ENCODE measurements at places on chromosomes 11 and 22. TPM values are rescaled to one million over a fixed set of nuclear protein-coding genes. Genes with fewer than 3 reads are reported as not detected.

- no peak for DNase-seq
- H3K4me1 ChIP-seq: no peaks in the 10 kb centered on the region
- H3K4me3 ChIP-seq: no peak overlapping the region
- no peaks in the 10 kb centered on the region for H3K27me3 ChIP-seq
These were observed 117.7 kb downstream of the WT1 start for GRCh38 chr11:32317643-32318042.

GRCh38 chr22:36902143-36902926 lies 11.1 kb upstream of the CSF2RB start:
- H3K4me3 ChIP-seq: no peak overlapping the region
- DNase-seq: no peak
- no peaks in the 10 kb centered on the region for H3K4me1 ChIP-seq
- no peak overlapping the region for H3K27ac ChIP-seq

DNA sequence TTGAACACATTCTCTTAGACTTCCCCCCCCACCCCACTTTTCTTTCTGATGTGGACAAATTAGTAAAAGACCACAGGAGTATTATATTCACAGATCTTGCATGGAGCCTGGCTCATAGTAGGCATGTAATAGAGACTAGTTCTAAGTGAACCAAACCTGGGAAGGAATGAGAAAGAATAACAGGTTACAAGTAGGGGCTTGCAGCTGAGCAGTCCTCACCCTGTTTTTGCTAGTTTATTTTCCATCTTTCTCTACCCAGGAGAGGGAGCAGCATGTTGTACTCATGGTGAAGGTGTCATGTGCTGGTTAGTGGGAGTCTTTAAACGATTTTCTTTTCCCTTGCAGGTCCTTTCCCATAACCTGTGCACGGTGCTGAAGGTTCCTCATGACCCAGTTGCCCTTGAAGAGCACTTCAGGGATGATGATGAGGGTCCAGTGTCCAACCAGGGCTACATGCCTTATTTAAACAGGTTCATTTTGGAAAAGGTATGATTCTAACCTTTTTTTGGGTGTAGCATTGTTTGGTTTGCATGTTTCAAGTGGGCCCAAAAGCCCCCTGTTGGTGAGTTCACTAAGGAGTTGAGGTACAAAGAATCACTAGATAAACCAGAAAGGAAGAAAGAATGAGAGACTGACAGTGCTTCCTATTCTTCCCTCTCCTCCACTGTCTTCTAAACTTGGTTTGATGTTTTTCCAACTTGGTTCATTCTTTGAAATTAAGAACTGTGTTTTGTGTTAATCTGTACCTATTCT lies 30.1 kb downstream of the SWAP70 start:
- H3K4me3 ChIP-seq: no peak overlapping the region
- peaks cover 9% of the 10 kb centered on the region for H3K4me1 ChIP-seq
- H3K27me3 ChIP-seq: no peaks in the 10 kb centered on the region
- H3K27ac ChIP-seq: no peak overlapping the region

DNA sequence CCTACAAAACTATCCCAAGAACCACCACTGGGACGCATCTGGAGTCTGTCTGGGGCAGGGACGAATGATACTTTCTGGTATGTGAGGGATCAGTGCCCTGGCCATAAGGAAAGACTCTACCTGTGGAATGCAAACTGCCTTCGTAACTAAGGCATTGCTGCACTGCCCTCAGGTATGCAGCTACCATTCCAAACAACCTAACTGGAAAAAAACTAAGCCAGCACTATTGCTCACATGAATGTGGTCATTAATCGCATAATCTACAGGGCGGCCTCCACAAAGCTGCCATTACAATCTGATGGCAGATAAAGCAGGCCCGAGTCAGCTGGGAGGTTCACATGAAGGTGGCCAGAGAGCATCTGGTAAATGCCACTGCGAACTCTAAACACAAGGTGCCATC lies 3.9 kb downstream of the PACSIN2 start:
- H3K36me3 ChIP-seq: no peaks in the 10 kb centered on the region
- no peak overlapping the region for H3K27ac ChIP-seq
- no peak overlapping the region for H3K4me3 ChIP-seq
- H3K27me3 ChIP-seq: no peaks in the 10 kb centered on the region
- H3K4me1 ChIP-seq: peaks cover 7% of the 10 kb centered on the region
- no peak for DNase-seq

- no peak overlapping the region for H3K27ac ChIP-seq
- no peaks in the 10 kb centered on the region for H3K27me3 ChIP-seq
- H3K36me3 ChIP-seq: no peaks in the 10 kb centered on the region
- no peak overlapping the region for H3K4me3 ChIP-seq
- H3K4me1 ChIP-seq: peaks cover 19% of the 10 kb centered on the region
- DNase-seq: no peak
These were observed 30.0 kb upstream of the SYT7 start for GRCh38 chr11:61610905-61611304.

DNA sequence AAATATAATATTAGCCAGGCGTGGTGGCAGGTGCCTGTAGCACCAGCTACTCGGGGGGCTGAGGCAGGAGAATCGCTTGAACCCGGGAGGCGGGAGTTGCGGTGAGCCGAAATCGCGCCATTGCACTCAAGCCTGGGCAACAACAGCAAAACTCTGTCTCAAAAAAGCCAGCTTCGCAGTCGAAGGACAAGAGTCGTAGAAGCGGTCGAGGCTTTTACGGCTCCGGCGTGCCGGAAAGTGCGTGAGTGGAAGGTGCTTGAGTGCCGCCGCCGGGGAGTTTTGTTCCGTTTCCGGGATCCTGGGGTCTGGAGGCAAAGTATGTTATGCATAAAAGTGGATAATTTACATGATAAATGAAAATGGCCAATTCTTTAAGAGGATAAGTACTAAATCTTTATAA lies 43.6 kb downstream of the SYN3 start:
- no peak overlapping the region for H3K4me3 ChIP-seq
- H3K36me3 ChIP-seq: no peaks in the 10 kb centered on the region
- H3K27me3 ChIP-seq: no peaks in the 10 kb centered on the region
- no peaks in the 10 kb centered on the region for H3K4me1 ChIP-seq
- no peak overlapping the region for H3K27ac ChIP-seq

DNA sequence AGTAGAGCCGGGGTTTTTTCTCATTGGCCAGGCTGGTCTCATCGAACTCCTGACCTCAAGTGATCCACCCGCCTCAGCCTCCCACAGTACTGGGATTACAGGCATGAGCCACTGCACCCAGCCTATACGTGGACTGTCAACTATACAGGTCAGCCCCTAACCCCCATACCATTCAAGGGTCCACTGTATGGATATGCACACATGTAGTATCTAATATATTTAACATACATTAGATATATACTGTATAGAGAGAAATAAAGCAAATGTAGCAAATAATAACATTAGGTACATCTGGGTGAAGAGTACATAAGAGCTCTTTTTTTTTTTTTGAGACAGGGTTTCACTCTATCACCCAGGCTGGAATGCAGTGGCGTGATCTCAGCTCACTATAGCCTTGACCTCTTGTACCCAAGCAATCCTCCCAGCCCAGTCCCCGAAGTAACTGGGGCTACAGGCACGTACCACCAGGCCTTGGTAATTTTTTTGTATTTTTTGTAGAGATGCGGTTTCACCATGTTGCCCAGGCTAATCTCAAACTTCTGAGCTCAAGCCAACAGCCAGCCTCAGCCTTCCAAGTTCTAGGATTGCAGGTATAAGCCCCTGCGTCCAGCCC lies 1.5 kb upstream of the ATP5MGL start:
- H3K36me3 ChIP-seq: no peaks in the 10 kb centered on the region
- H3K27ac ChIP-seq: peak overlapping the region; percentile 32
- no peaks in the 10 kb centered on the region for H3K27me3 ChIP-seq
- H3K4me1 ChIP-seq: peaks cover 25% of the 10 kb centered on the region

GRCh38 chr11:20161923-20162744 lies 1.9 kb upstream of the DBX1 start:
- no peak overlapping the region for H3K4me3 ChIP-seq
- H3K4me1 ChIP-seq: no peaks in the 10 kb centered on the region
- H3K27me3 ChIP-seq: peaks cover 85% of the 10 kb centered on the region
- no peaks in the 10 kb centered on the region for H3K36me3 ChIP-seq

GRCh38 chr11:58688789-58689503 lies 42.8 kb downstream of the GLYAT start:
- no peak overlapping the region for H3K27ac ChIP-seq
- DNase-seq: no peak
- no peaks in the 10 kb centered on the region for H3K4me1 ChIP-seq
- no peak overlapping the region for H3K4me3 ChIP-seq
- H3K27me3 ChIP-seq: no peaks in the 10 kb centered on the region
- H3K36me3 ChIP-seq: no peaks in the 10 kb centered on the region

DNA sequence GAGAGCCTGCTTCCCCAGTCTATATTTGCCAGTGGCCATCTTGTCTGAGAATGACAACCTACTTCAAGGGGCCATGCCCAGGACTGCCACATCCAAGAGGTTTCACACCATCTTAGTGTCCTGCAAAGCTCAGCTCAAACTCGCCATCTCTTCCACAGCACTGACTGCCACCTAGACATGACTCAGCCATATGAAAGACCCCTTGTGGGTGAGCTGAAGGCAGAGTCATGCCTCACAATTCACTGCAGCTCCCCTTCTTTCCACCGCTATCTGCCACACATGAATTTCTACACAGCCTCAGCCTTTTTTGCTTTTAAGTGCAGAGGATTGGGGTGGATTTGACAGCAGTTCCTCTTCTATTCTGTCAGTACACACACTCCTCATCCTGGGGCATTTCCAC lies 127.5 kb downstream of the GALNT18 start:
- no peak overlapping the region for H3K4me3 ChIP-seq
- no peaks in the 10 kb centered on the region for H3K27me3 ChIP-seq
- H3K4me1 ChIP-seq: no peaks in the 10 kb centered on the region
- H3K36me3 ChIP-seq: no peaks in the 10 kb centered on the region
- DNase-seq: no peak
- H3K27ac ChIP-seq: no peak overlapping the region

- no peak overlapping the region for H3K27ac ChIP-seq
- H3K4me3 ChIP-seq: no peak overlapping the region
- no peaks in the 10 kb centered on the region for H3K36me3 ChIP-seq
- H3K27me3 ChIP-seq: no peaks in the 10 kb centered on the region
These were observed 25.5 kb downstream of the UVRAG start for GRCh38 chr11:75840522-75840921.

GRCh38 chr22:47155131-47155885 lies 392.9 kb downstream of the TBC1D22A start:
- H3K36me3 ChIP-seq: no peaks in the 10 kb centered on the region
- H3K27me3 ChIP-seq: no peaks in the 10 kb centered on the region
- peak overlapping the region; percentile 34 for H3K27ac ChIP-seq
- peak overlapping the region; percentile 52 for H3K4me3 ChIP-seq

DNA sequence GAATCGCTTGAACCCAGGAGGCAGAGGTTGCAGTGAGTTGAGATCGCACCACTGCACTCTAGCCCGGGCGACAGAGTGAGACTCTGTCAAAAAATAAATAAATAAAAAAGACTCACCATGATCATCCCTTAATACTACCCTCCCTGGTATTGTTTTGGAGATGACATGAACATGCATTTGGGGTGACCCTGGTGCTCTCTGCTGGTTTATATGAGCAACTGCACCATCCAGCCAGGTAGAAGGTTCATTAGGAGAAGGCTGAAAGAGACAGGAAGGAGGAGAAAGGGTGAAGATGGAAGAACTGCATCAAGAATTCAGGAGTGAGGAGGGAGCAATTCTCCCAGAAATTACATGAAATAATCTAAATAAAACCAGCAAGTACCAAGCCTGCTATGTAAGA lies 37.8 kb downstream of the SLC5A1 start:
- H3K4me1 ChIP-seq: no peaks in the 10 kb centered on the region
- H3K27ac ChIP-seq: no peak overlapping the region
- peak; percentile 60 for DNase-seq
- no peaks in the 10 kb centered on the region for H3K27me3 ChIP-seq
- H3K36me3 ChIP-seq: no peaks in the 10 kb centered on the region
- H3K4me3 ChIP-seq: no peak overlapping the region

DNA sequence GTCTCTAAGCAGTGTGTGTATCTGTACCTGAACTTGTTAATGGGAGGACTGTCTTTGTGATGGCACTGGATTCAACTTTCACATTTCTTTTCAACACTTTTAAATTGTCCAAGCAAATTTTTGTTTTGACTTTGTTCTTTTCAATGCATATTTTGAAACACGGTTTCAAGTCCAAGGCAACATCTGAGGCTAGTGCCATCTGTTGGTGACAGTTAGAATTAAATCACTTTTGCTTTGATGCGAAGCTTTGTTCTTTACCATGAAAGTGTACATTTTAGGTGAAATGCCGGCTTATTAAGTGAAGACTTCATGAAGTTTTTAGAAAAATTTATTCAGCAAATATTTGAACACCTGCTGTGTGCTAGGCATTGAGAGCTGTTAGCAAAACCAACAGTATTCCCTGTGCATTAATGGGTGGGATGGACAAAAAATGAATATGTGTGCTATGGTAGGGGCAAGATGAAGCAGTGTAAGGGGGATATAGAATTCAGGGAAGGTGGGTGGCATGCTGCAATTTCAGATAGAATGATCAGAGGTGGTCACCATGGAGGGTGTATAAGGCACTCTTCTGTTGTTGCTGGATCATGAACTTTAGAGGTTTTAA lies 70.2 kb downstream of the DDX10 start:
- DNase-seq: no peak
- no peak overlapping the region for H3K4me3 ChIP-seq
- no peak overlapping the region for H3K27ac ChIP-seq

DNA sequence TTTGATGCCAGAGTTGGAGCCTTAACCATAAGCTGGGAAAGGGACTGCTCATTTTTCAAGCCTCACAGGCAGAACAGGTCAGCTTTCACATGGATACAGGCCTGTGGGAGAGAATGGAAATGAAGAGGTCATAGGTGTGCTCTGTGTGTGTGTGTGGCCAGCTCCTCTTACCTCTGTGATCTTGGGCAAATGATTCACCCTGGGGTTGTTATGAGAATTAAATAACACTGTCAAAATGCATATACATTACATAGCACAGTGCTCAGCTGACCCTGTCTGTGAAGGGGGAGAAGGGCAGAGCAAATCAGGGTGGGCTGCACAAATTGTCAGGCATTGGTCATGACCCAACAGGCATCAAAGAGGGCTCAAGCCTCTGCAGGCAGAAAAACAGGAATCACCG lies 372.5 kb downstream of the TENM4 start:
- DNase-seq: no peak
- H3K4me1 ChIP-seq: no peaks in the 10 kb centered on the region
- H3K4me3 ChIP-seq: no peak overlapping the region
- no peaks in the 10 kb centered on the region for H3K36me3 ChIP-seq
- H3K27ac ChIP-seq: no peak overlapping the region
- H3K27me3 ChIP-seq: no peaks in the 10 kb centered on the region

Gene KDM4E
- total RNA-seq: not detected

Gene GVQW3
- total RNA-seq: 1.8 TPM

Gene SPDYC
- not detected for total RNA-seq

Gene CARD18
- total RNA-seq: not detected
